LoVo (cell line): ENCODE measurements at places on chromosomes 13 and 19.

GRCh38 chr19:54164369-54165068 lies 5.0 kb upstream of the LENG1 start:
- DNase-seq, result no peak

- DNase-seq, result no peak
Measured at GRCh38 chr13:44498969-44499368, 77.2 kb downstream of the TSC22D1 start.

DNA sequence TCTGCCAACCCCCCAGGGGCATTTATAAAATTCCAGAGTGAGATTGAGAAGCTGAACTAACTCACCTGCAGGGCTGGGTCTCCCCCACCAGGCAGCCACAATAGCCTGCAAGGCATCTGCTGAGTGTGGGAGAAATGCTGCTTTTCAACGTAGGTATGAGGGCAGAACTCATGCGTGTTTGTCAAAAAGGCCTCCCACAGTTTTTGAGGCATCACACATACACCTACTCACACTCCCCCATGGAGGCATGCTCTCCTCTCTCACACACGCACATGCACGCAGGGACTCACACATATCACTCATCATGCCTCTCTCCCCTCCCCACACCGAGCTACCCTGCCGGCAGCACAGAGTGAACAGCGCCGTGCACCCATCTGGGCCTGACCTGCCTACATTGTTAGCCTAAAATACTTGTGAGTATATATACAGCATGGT lies 390.5 kb downstream of the FGF9 start:
- no peak for DNase-seq

GRCh38 chr19:56751078-56751489 lies 79.5 kb upstream of the ZNF835 start:
- DNase-seq, result no peak

DNA sequence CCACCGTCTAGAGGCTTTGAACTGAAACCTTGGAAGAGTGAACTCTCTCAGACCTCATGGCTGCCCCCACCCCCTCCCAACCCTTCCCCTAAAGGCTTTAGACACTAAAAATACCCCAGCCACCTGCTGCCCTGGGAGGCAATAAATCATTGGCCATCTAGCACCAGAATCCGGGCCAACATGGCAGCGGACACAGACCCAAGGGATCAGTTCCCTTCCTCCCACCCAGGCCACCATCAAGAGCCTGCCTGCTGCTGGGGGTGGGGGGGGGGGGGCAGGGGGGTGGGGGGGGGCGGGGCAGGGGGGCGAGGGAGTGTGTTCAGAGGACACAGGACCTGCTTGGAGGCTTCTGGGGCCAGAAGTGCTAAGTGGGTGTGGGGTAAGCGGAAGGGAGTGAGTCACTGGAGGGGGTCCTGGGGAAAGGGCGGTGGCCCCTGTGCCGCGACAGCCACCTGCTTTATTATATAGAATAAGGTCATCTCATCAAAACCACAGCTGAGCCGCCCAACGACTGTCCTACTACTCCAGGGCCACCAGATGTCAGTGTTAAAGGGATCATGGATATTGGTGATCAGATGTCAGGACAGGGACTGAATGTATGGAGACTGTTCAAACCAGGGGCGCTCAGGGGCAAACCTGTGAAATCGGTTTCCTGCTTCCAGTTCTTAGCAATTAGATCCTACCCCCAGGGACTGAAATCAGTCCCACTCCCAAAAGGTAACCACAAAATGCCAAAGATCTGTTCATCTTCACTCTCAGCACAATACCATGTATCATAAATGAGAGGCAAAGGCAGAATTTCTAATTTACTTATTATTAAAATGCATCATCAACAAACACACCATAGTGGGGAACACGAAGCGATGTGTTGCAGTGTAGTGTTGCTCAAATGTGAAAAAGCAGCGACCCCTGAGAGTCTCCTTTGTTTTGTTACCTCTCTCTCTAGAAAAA lies 24.3 kb downstream of the ARL11 start:
- peak; percentile 52 for DNase-seq
